Astrocyte of the hippocampus (primary cell): ENCODE measurements at places on chromosomes 6 and 20.
A peak's percentile ranks its signal among the peaks of the same experiment; 100 is the strongest.

DNA sequence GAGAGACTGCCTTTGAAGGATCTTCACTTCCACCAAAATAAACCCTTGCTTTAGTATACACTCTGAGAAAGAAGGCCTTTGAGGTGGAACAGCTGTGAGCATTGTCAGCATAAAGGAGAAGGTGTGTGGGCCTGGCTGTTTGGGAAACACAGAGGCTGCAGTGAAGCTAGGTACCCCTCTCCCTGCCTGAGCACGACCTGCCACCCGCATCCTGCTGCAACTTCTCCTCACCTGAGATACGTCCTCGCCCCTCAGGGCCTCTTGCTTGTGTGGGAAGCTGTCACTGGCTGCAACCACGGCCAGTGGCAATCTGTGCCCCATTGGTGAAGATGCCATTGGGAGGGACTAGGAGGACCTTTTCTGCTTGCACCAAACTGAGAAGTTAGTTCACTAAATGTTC, 307.9 kb downstream of the KIF16B start:
- DNase-seq = no peak

- no peak for DNase-seq
Observed at GRCh38 chr20:11941593-11942246, 24.0 kb downstream of the BTBD3 start.

- DNase-seq = peak; percentile 80
Observed at GRCh38 chr6:16286151-16286522, 47.8 kb downstream of the GMPR start.

- DNase-seq = peak; percentile 68
Observed at GRCh38 chr20:36919715-36920333, 31.7 kb downstream of the SAMHD1 start.

GRCh38 chr20:42098418-42098817, 480.2 kb upstream of the CHD6 start:
- DNase-seq = no peak

- peak; percentile 10 for DNase-seq
Observed at GRCh38 chr20:17958373-17959256, 10.0 kb downstream of the SNX5 start.

GRCh38 chr6:32623693-32624092, 13.5 kb upstream of the HLA-DQA1 start:
- no peak for DNase-seq

DNA sequence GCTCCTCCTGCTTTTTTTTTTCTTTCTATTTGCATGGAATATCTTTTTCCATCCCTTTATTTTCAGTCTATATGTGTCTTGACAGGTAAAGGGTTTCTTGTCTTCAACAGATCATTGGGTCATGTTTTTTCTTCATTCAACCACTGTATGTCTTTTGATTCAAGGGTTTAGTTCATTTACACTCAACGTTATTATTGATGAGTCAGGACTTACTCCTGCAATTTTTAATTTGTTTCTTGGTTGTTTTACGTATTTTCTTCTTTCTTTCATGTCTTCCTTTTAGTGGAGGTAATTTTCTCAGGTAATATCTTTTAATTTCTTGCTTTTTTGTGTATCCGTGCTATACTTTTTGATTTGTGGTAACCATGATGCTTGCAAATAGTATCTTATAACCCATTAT, 429.1 kb upstream of the HTR1E start:
- DNase-seq = no peak

DNA sequence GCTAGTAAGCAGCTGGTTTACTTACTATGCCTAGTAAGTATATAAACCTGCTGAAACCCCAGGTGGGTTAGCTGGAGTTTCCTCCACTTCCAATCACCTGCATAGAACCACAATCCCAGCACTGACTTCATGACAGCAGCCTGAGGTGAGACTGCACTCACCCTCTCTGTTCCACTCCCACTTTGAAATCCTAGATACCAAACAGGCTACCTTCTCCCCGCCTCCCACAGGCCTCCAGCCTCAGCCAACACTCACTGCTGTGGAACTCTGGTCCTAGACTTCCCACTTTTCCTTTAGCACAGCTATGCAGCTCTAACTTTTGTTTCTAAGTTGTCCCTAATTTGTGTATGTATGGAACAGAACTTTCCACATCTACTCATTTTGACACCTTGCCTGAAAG, 149.7 kb upstream of the ARID1B start:
- DNase-seq = no peak

DNA sequence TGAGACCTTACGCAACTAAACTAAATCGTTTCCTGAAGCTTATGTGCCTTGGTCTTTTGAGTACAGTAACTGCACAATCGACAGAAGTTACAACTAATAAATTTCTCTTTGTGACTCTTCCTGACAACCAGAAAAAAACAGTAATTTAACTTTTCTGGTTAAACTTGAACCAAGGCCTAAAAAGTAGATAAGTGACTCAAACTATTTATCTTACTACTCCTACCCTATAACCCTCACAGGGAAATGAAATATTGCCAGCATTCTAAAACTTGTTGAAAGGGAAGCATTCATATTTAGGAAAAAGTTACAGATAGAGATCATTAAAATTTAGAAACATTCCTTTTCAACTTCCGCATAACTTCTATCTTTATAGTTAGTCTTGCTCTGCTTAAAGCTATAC, 1034.4 kb downstream of the EYS start:
- DNase-seq = no peak

- no peak for DNase-seq
Observed at GRCh38 chr20:12090920-12091319, 173.2 kb downstream of the BTBD3 start.

DNA sequence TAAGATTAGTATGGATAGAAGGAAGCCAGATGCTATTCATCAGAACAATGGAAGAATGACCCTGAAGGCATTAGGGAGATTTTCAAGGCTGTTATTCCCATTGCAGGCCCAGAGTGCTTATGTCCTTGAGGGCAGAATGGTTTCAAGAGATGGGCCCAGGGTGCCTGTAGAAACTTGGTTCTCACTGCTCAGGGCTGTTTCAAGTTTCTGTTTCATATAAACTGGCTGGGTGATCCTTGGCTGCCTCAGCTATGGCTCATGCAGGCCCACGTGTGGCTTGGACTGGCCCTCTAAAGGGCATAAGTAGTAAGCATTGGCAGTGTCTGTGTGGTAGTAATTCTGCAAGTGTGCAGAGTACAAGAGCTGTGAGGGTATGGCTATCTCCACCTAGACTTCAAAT, 540.9 kb upstream of the MAN1A1 start:
- no peak for DNase-seq

DNA sequence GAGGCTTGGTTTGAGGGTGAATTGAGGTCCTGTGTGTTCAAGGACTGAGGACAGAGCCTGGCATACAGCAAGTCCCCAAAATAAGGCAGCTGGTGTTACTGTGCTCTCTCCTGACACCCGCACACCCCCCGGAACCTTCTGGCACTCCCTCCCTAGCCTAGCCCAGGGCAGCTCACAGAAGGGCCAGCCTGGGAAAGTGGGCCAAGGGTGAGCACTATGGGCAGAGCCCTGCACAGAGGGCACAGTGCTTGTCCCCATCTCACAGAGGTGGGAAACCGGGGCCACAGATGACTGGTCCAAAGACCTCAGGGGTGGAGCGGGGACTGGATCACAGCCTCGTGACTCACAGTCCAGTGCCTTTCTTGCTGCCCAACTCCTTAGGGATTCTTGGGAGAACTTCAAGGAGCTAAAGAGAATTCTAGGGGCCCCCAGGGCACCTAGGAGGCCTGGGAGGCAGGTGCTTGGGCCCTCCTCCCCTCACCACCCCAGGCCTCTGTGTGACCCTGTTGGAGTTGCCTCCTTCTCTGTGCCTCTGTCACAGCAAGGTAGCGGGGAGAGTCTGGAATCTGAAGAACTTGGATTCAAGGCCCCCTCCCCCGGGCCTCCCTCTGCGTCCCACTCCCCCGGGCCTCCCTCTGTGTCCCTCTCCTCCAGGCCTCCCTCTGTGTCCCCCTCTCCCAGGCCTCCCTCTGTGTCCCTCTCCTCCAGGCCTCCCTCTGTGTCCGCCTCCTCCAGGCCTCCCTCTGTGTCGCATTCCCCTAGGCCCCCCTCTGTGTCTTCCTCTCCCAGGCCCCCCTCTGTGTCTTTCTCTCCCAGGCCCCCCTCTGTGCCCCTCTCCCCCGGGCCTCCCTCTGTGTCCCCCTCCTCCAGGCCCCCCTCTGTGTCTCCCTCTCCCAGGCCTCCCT, 13.5 kb downstream of the DLGAP4 start:
- DNase-seq = no peak

GRCh38 chr6:168410035-168410434, 30.9 kb upstream of the SMOC2 start:
- DNase-seq = no peak

DNA sequence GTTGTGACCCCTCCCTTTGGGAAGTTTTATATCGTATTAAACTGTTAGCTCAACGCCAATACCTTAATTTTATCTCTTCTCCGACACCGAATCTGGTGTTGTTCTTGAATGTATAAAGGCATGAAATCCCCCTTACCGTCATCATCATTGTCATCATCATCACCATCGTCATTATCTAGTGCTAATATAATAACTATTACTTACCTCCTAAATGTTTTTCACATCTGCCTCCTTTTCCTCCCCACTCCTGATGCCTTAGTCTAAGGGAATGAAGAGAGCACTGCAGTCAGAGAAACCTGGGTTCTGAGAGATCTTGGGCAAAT, 677 bp upstream of the ZBTB24 start:
- no peak for DNase-seq

- DNase-seq = no peak
Observed at GRCh38 chr6:4964675-4965561, 38.9 kb downstream of the RPP40 start.

DNA sequence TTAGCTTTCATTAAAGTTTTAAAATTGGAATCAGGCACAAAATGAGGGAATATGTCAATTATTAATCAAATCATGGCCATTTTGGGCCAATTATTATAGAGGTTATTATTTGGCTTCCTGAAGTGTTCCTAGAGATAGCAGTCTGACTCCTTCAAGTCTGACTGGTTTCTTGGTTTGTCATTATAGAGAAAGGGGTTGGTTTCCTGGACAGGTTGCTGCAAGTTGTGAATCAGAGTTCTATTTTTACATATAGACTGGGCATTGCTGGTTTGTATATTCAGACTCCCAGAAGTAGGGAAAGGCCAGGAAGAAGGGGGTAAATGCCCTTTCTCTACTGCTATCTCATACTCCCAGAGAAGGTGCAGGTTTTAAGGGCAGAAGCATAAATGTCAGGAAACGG, 121.4 kb upstream of the CEP162 start:
- no peak for DNase-seq

DNA sequence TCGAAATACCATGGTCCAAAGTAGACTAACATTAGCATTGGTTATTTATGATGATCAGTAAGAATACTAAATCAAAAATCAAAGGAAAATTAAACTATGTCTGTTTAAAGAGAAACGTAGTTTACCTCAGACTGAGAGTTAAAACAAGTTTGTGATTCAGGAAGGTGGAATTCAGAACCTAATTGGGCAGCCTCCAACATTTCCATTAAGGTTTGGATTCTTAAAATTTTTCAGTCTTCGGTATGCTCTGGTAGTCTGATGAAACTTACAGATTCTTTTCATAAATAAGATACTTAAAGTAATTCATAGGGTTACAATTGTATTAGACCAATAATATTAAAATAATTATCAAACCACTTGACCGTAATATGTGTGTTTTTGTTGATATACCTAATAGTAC, 18.6 kb downstream of the HFE start:
- no peak for DNase-seq

GRCh38 chr20:25676164-25676809, 20.4 kb downstream of the ZNF337 start:
- peak; percentile 34 for DNase-seq

DNA sequence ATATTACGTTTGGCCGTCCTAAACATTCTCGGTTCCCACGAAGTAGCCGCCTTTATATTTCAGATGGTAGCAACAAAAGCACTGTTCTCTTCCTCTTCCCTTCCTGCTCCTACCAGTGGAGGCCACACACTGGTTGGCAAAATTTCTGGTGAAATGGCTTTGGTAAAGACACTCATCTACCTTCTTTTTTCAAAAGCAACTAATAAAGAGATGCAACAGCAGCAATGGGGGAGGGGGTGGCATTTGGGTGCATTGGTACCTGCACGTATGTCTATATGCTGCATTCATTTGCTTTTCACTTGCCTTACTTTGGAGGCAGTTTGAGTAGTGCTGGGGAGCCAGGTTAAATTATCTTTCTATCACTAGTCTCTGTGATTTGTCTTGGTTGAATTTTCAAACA, 6.0 kb downstream of the POU3F2 start:
- peak; percentile 57 for DNase-seq

- DNase-seq = no peak
Observed at GRCh38 chr20:3784216-3784853, 2.2 kb downstream of the CENPB start.

GRCh38 chr6:16651871-16652270, 109.4 kb downstream of the ATXN1 start:
- DNase-seq = no peak

DNA sequence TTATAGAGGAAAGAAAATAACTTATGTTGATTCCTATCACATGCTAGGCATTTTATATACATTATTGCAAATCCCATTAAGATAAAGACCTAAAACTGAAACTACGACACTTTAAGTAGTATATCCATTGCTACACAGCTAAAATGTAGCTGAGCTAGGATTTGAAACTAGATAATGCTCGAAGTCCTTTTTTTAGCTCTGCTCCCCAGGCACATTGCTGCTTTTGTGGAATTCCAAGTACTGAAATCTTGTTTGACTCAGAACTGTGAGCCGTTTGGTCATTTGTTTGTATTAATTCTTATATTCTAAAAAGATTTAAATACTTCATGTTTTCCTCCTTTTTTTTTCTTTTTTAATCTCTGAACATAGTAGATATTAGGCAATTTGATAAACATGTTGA, 644.8 kb downstream of the HACE1 start:
- no peak for DNase-seq

DNA sequence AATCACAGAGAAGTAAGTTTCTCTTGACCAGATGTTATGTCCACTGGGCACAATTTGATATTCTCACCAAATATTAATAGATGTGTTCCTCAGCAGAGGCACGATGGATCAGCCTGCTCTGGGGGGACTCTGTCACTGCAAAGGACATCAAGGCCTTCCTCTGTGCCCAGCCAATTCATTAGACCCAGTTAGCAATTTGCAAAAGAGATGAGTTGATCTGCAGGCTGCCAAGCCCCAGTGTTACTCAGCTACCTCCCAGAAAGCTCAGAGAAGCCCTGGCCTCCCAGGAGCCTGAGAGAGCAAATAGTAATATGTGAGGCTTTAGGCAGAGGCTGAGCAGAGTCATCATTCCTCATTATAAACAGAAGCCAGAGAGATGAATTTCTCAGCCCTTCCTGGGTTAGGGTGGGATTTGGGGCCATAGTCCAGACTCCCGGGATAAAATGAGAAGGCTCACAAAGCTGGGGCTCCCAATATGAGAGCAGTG, 54.2 kb downstream of the ZNF831 start:
- DNase-seq = no peak

- no peak for DNase-seq
Observed at GRCh38 chr20:36179170-36179945, 24.8 kb downstream of the EPB41L1 start.

- no peak for DNase-seq
Observed at GRCh38 chr6:90249034-90249433, 47.6 kb downstream of the BACH2 start.

DNA sequence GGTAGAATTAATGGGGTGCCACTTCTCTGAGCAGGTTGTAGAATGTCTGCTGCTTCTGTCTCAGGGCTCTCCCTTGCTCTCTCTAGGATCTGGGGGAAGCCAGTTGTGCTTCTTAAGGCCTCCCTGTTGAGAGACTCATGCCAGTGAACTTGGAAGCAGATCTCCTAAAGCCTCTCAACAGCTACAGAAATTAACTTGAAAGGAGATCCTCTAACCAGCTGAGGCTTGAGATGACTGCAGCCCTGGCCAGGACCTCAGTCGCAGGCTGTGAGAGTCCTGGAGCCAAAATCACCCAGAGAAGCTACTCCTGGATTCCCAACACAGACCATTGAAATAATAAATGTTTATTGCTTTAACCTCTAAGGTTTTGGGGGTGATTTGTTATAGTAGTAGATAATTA, 180.2 kb upstream of the MARCKS start:
- no peak for DNase-seq
